ENCODE measurements at places on chromosomes 16 and 17. TPM values are rescaled to one million over a fixed set of nuclear protein-coding genes. Genes with fewer than 3 reads are reported as not detected.

DNA sequence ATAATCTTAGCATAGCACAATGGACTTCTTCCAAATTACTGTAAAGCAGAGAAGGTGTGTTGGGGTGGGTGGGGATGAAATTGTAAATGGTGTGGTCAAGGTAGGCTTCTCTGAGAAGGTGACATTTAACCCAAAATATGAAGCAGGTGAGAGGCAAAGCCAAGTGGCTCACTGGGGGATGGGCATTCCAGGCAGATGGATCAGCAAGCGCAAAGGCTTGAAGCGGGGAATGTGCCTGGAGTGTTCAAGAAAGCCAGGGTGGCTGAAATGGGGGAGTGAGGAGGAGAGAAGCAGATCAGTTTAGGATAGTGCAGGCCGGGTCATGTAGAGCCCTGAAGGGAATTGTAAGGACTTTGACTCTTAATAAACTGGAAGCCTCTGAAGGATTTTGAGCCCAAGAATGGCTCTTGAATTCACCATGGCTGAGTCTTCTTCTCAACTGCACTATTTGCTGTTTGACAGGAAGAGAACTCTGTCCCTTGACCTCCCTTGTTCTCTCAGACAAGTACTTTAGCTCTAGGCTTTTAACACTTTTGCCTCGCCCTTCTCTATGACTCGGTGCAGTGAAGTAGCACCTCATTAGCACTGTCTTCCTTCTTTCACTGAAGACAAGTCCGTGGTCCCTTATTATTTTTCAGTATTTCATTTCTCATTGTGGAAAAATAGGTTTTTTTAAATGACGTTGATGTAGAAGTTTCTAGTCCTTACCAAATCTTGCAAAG, 14.7 kb downstream of the CACNG3 start:
- no peak for DNase-seq

- DNase-seq: no peak
Observed at GRCh38 chr16:35732046-35732810, 2272.8 kb downstream of the TP53TG3F start.

DNA sequence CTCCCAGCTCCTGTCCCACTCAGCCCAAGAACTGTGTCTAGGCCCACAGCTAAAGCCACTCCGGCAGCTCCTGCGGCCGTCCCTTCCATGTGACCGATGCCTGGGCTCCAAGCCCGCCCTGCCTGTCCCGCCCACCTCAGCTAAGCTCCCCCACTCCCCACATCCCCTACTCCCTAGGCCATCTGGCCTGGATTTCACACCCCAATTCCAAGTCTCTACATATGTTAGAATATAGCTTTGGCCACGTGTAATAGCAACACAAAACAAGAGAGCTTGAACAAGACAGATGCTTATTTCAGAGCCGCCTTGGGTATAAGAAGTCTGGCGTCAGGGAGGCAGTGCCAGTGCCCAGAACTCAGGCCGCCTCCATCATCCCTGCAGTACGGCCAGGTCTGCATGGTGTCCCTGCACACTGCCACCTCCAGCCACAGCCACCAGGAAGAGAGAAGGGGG, 30.0 kb upstream of the USP22 start:
- DNase-seq: no peak

GRCh38 chr16:12208341-12209035, 232.0 kb downstream of the SNX29 start:
- no peak for DNase-seq

GRCh38 chr16:79770244-79771064, 169.9 kb upstream of the MAF start:
- peak; percentile 73 for DNase-seq

DNA sequence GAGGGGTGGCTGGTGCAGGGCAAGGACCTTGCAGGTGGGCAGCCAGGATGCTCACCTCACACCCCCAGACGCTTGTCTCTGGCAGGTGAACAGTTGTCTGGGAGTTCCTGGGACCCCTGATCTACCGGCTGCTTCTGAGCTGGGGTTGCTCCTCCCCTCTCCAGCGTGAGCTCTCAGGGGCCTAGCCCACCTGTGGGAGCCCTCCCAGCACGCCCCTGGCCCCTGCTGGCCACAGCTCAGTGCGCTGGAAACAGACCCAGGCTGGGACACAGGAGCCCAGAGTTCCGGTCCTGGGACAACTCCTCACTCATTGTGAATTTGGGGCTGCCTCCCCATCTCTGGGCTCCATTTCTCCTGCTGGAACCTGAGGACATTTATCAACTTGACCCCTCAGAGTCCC, 30.3 kb downstream of the ARHGAP23 start:
- DNase-seq: no peak

GRCh38 chr16:17331991-17332390, 138.8 kb downstream of the XYLT1 start:
- no peak for DNase-seq

- DNase-seq: no peak
Observed at GRCh38 chr17:67517325-67517724, 140.2 kb downstream of the PITPNC1 start.

KRT23 gene
- 2.1 TPM for total RNA-seq

NLRP1 gene
- total RNA-seq: 24.0 TPM

TK2 gene
- 16.1 TPM for total RNA-seq

USH1G gene
- 0.19 TPM for total RNA-seq

TNFRSF17 gene
- total RNA-seq: not detected

SOX8 gene
- 6.7 TPM for total RNA-seq
